Stimulated activated CD4-positive, alpha-beta T cell treated with anti-CD3 and anti-CD28 coated beads, Interleukin-12 subunit alpha, Interleukin-12 subunit beta, amount 100 ng/mL, for 48 hours (primary cell): ENCODE measurements at places on chromosomes 2 and 18.
A peak's percentile ranks its signal among the peaks of the same experiment; 100 is the strongest.

DNA sequence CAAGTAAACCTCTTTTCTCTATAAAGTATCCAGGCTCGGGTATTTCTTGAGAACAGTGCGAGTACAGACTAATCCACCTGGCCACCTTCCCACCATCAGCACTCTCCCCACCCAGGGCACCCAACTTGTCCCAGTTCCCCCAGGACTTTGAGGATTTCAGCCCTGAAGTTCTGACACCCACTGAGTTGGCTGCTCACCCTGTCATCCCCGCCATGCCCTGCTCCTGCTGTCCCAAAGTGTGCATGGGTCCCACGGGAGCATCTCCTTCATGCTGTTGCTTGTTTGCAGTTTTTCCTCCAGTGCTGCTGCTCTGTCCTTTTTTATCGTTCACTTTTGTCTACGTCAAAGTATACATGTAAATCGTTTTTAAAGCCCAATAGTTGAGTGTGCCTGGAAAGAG, 273.9 kb downstream of the PHLPP1 start:
- DNase-seq: no peak

DNA sequence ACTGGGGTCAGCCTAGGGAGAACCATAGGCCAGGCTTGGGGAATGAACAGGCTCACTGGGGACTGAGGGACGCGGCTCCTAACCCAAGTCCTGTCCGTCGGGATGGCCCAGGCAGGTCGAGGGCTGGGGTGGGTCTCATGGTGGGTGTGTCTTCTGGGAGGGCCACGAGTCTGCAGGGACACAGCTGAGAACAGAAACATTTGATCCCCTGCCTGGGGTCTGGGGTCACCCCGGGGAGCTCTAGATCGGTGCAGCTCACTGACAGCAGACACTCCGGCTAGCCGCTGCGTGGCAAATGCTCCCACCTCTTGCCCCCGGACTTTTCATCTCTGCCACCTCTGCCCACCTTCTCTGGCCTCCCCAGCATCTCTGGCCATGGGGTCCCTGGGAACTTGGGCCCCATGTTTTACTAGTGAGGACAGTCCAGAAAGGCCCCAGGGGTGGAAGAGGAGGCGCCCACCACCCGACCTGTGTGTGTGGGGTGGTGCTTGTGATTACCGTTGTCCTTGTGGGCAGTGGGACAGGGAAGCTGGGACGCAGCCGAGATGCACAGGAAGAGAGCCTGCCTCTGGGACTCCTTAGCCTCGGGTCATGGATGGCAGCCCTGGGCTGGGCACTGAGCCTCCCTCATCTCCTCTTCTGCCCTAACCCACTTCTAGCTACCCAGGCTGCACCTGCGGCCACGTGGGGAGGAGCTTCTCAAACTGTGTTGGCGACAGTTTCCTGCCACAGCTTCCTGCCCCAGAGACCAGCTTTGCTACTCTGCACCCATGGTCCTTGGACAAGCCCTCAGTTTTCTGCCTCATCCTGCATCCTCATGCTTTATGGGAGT, 4.9 kb downstream of the ZAP70 start:
- DNase-seq: peak; percentile 65

- no peak for DNase-seq
Observed at GRCh38 chr2:107525406-107525805, 301.3 kb upstream of the RGPD4 start.

DNA sequence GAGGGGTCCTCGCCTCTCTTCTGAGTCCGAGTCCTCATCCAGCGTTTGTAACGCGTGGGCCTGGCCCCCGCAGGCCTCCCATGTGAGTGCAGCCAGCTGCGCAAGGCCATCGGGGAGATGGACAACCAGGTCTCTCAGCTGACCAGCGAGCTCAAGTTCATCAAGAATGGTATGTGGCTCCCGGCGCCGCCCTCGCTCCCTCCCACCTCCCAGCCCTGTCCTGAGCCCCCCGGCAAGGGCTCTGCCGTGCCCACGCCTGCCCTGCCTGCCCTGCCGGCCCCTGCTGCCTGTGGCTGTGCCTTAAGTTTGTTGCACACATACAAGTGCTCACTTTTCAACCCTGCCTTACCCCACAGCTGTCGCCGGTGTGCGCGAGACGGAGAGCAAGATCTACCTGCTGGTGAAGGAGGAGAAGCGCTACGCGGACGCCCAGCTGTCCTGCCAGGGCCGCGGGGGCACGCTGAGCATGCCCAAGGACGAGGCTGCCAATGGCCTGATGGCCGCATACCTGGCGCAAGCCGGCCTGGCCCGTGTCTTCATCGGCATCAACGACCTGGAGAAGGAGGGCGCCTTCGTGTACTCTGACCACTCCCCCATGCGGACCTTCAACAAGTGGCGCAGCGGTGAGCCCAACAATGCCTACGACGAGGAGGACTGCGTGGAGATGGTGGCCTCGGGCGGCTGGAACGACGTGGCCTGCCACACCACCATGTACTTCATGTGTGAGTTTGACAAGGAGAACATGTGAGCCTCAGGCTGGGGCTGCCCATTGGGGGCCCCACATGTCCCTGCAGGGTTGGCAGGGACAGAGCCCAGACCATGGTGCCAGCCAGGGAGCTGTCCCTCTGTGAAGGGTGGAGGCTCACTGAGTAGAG, 14.4 kb upstream of the ALLC start:
- DNase-seq: no peak

GRCh38 chr2:238255151-238255551, 15.3 kb upstream of the HES6 start:
- DNase-seq: no peak

DNA sequence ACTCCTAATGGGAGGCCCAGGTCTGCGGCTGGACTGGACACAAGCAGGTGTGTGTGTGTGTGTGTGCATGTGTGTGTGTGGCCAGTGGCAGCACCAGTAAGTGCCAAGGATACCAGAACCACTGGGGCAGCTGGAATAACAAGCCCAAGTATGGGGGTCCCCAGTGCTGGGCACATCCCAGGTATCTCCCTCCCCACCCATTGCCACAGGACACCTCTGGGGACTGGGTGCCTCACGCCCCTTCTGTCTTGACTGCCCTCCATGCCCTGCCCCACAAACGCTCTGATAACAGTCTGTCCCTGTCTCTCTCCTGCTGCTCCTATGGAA, 9.0 kb downstream of the SPEG start:
- no peak for DNase-seq

DNA sequence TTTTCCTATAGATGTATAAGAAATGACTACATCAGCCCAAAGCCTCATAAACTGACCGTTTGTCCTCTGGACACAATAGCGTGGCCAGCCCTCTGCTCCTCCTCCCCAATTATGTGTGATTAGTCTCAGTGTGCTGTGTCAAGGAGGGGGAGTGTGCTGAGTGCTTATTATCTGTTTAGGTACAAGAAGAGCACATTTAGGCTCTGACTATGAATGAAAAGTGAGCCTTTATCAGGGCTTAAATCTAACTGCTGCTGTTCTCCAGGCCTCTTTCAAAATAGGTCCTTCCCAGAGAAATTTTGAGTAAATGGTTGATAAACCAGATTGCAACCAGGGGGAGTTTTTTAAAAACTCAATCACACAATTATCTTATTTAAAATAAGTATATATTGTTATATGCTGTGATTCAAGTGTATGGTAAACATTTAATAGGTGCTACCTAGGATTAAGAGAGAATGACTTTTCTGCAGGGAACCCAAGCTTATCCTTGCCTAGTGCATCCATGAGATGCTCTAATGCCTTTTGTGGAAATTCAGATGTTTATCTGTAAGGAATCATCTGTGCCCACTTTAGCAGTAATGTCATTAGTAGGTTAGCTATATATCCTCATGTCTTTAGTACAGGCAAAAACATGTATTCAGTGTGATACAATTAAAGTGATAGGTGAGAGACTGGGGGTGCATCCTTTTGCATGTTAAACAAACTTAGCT, 168.7 kb upstream of the SIX3 start:
- no peak for DNase-seq

- DNase-seq: no peak
Observed at GRCh38 chr18:3688690-3689089, 238.7 kb downstream of the TGIF1 start.
